Right ventricle myocardium inferior (tissue), 1 donor: ENCODE measurements at places on chromosomes 12 and 14. TPM values are rescaled to one million over a fixed set of nuclear protein-coding genes. Genes with fewer than 3 reads are reported as not detected.

DNA sequence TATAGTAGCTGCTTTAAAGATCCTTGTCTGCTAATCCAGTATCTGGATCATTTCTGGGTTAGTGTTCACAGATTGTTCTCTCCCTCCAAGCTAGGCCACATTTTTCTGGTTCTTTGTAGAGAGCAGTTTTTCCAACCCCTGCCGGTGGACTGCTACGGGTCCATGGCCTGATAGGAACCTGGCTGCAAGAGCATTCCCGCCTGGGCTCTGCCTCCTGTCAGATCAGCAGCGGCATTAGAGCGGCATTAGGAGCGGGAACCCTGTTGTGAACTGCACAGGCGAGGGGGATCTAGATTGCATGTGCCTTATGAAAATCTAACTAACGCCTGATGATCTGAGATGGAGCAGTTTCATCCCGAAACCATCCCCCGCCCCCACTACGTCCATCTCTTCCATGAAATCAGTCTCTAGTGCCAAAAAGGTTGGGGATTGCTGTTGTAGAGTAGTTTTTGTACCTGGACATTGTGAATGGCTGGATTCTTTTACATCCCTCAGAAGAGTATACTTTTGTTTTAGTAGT, 50.4 kb downstream of the MYRFL start:
- DNase-seq = no peak

DNA sequence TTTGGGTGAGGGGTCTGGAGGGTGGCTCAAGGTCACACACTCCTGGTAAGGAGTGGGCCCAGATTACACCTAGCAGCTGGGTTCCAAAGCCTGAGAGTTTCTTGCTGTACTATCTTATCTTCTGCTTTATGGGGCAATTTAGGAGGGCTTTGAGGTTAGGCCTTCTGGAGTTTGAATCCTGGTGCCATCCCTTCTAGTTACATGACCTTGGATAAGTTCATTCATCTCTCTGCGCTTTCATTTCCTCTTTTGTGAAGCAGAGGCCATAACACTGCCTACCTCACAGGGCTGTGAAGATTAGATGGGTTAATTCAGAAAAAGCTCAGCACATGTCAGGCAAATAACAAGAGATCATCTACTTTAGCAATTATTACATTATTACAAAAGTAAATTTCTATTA, 7.4 kb upstream of the KRT77 start:
- DNase-seq = no peak

The G2E3 gene
- total RNA-seq = 6.9 TPM

The ITGB7 gene
- total RNA-seq = 0.76 TPM

The GUCY2C gene
- total RNA-seq = not detected

DNA sequence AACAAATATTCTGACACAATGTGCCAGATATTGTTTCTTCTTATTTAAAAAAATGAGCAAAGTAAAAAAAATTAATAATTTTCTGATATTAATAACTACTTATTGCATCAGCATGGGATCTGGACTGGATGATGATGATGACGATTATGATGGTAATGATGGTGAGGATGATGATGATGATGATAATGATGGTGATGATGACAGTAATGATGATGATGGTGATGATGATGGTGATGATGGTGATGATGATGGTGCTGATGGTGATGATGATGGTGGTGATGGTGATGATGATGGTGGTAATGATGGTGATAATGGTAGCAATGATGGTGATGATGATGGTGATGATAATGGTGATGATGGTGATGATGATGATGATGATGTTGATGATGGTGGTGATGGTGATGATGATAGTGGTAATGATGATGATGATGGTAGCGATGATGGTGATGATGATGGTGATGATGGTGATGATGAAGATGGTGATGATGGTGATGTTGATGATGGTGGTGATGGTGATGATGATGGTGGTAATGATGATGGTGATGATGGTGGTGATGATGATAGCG, 94.0 kb downstream of the SRRM4 start:
- DNase-seq = no peak

DNA sequence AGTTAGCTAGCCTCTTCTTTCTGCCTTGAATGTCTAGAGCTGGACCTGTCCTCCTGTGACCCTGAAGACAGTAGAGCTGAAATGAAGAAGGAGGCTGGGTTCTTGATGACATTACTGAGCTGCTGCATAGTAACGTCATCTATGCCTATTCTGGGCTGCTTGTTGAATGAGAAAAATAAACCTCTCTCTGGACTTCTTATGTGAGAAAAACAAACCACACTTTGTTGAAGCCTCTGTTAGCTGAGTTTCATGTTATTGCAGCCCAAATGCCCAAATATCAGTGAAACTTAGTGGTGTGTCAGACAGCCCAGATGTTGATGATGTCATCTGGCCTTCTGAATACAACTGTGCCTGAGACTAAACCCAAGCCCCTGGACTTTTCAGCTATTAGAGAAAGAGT, 67.0 kb upstream of the MAX start:
- DNase-seq = no peak

- DNase-seq = no peak
Observed at GRCh38 chr12:117100251-117100650, 1.0 kb upstream of the TESC start.

- DNase-seq = no peak
Observed at GRCh38 chr12:6394398-6394797, 10.4 kb downstream of the LTBR start.

The CLEC4D gene
- 0.11 TPM for total RNA-seq

- DNase-seq = no peak
Observed at GRCh38 chr14:80636071-80636470, 305.5 kb downstream of the CEP128 start.

The SARNP gene
- total RNA-seq = 50.2 TPM

The FAR2 gene
- 4.1 TPM for total RNA-seq

- no peak for DNase-seq
Observed at GRCh38 chr14:98963610-98964009, 308.4 kb downstream of the BCL11B start.

DNA sequence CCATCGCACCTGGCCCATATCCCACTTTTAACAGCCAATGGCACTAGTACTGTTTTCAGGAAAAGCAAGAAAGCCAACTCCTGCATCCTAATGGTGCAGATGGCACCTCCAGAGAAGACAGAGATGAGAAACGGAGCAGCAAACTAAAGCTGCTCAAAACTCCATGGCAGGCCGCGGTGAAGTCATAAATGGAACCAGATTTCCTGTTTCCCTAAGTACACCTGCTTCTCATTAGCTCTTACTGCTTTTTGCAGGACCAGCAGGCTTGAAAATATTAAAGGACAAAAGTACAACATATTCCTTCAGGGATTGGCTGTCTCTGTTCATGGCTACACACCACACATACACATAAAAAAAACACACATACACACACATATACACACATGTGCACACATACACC, 36.7 kb upstream of the LGALS3 start:
- no peak for DNase-seq

DNA sequence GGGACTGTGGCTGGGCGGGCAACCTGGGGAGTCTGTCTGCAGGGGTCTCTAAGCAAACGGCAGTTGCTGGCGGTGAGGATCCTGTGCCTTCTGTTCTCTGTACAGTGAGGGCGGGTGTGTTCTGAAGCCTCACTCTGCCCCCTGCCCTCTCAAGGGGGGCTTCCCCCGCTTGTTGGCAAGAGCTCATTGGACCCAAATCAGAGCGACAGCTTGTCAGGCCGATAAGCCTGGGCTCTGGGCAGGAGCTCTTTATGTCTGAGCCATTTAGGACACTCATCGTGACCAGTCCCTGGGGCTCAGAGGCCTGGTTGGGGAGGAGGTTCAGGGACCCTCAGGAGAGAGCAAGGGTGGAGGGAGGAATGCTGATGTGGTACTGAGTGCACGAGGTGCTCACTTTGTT, 136.0 kb downstream of the TSPAN9 start:
- DNase-seq = no peak

The DCN gene
- total RNA-seq = 1,037 TPM

The GRIP1 gene
- 5.4 TPM for total RNA-seq

GRCh38 chr12:77788231-77789168, 42.2 kb upstream of the NAV3 start:
- DNase-seq = no peak

The ABCC9 gene
- 78.1 TPM for total RNA-seq

DNA sequence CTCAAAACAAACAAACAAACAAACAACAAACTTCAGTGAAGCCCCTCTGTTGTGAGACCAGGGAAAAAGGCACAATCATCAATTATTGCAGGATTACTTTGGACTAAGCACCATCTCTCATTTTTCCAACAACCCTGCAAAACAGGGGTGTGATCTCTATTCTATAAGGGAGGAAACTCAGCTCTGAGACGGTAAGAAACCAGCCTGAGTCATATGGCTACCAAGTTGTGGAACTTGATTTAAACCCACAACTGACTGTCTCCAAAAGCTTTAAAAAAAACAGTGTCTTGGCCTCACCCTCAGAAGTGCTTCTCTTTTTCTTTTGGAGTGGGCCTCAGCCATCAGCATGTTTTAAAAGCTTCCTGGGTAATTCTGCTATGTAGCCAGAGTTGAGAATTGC, 49.8 kb downstream of the RIN3 start:
- no peak for DNase-seq

The KITLG gene
- total RNA-seq = 11.1 TPM

- no peak for DNase-seq
Observed at GRCh38 chr14:61861320-61861865, 99.2 kb downstream of the SNAPC1 start.

DNA sequence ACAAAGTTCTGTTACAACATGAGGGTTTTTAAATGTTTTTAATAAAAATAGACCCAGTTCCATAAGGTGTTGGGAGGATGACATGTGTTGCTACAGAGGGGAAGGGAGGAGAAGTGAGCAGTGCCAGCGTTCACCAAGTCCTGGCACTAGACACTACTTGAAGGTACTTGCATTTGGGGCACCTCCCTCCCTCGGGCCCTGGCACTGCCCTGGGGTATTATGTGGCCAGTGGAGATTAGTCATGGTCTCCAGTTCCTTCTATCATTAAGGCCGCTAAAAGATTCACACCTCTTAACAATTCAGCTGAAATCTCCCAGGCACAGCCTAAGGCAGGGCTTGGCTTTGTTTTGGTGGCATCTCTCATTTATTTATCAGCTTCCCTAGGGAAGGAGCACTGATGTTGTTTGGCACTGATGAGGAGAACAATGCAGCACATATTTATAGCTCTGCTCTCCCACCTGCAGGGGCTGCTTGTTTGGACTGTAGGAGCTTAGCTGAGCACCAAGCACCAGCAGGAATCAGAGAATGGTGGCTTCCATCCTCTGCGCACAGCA, 155.5 kb upstream of the NTF3 start:
- no peak for DNase-seq

GRCh38 chr14:91257328-91258010, 13.0 kb upstream of the GPR68 start:
- DNase-seq = no peak

GRCh38 chr12:2064071-2064507, 11.3 kb downstream of the CACNA1C start:
- DNase-seq = no peak

- DNase-seq = no peak
Observed at GRCh38 chr14:85788470-85789233, 258.7 kb downstream of the FLRT2 start.

The LMNTD1 gene
- total RNA-seq = not detected
